ENCODE measurements at places on chromosomes 12 and 14.

- no peak for DNase-seq
These were observed 60.3 kb downstream of the AVPR1A start for GRCh38 chr12:63090716-63091115.

GRCh38 chr12:124734224-124734788 is 129.4 kb downstream of the SCARB1 start:
- DNase-seq, result no peak

DNA sequence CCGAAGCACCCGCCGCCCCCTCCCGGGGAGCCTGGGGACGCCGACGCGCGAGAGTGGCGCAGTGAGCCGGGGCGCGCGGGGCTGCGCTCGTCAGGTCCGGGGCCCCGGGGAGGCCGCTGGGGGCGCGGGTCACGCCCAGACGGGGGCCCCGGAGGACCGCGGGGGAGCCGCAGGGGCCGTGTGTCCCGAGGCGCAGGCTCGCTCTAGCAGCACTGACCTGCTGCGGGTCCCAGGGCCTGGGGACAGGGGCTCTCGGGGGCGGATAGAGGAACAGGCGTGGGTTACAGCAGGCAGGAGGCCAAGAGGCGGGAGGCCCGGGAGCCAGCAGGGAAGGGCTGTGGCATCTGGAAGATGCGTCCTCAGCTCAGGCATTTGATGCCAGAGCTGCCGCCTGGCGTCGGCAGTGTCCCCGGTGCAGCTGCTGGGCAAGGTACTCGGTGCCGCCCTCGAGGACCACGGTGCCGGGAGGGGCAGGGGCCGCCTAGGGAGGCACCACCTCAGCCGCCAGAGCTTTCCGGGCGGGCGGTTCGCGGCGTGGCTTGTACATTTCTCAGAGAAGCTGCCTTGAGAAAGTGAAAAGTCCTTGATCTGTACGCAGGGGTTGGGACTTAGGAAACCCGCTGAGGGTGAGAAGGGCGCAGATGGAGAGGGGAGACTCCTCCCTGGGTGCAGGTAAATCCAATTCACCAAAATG is 1.2 kb downstream of the WNT5B start:
- peak; percentile 47 for DNase-seq

DNA sequence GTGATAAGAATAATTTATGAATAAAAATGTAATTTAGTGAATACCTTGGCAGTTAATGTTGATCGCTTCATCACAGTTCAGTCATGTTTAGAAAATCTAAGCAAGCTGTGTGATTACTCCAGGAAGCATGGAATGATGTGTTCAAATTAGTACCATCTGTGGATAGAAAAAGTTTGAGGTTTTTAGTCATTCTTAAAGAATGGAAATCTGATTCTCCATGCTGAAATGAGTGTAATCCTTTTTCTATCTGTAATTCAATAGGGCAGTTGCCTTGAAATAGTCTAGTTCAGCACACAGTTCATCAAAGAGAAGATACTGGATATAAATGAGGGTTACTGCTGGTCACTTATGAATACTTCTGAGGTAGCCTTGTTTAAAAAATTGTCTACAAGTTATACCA is 127.2 kb upstream of the MYF6 start:
- no peak for DNase-seq

DNA sequence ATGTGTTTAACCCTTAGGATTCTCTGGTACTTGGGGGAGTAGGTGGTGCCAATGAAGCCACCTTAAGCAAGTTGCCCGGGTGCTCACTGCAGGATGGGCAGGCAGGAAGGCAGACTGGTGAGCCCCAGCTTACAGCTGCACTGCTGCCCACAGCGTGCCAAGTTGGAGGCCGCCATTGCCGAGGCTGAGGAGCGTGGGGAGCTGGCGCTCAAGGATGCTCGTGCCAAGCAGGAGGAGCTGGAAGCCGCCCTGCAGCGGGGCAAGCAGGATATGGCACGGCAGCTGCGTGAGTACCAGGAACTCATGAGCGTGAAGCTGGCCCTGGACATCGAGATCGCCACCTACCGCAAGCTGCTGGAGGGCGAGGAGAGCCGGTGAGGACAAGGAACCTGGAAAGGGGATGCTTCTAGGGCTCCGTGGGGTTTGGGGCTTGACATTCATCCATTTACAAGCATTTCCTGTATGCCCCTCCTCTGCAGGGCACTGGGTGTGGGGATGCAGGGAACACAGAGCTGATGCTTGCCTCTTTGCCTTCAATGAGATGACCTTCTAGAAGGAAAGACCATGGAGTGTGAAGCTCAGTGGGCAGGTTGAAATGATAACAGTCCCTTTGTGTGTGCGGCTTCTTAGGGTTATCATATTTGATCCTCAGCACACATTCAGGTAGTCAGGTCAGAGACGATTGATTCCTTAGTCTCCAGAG is 12.4 kb downstream of the KRT7 start:
- peak; percentile 28 for DNase-seq

Measured in Calu3 (cell line).